Mesothelial cell of epicardium (in vitro differentiated cells): ENCODE measurements at places on chromosomes 4 and X. TPM values are rescaled to one million over a fixed set of nuclear protein-coding genes. Genes with fewer than 3 reads are reported as not detected.

DNA sequence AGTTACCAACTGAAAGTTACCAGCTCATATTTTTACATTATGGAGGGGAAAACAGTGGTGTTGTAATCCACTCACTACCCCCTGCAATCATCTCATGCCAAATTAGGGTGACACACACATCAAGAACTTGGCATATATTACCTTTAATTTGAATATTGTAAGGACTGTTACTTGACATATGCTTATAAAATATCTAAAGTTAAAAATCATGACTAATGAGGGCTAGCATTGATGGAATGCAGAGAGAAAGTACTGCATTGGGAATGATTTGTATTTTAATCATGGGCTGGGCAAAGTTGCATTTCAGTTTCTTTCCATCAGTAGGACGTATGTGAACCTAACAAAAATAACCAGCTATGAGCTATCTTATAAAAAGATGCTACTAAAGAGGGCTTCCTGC lies 517.5 kb upstream of the GRIA3 start:
- no peaks in the 10 kb centered on the region for H3K27me3 ChIP-seq
- DNase-seq = no peak
- H3K4me1 ChIP-seq = no peaks in the 10 kb centered on the region

GRCh38 chrX:111560801-111561200 lies 49.4 kb downstream of the SERTM2 start:
- DNase-seq = no peak
- H3K4me3 ChIP-seq = no peak overlapping the region
- H3K4me1 ChIP-seq = peaks cover 30% of the 10 kb centered on the region
- peak overlapping the region; percentile 45 for H3K27ac ChIP-seq
- no peaks in the 10 kb centered on the region for H3K27me3 ChIP-seq

GRCh38 chr4:183885205-183885720 lies 19.8 kb upstream of the STOX2 start:
- no peaks in the 10 kb centered on the region for H3K27me3 ChIP-seq
- H3K27ac ChIP-seq = no peak overlapping the region
- H3K4me1 ChIP-seq = peaks cover 32% of the 10 kb centered on the region
- DNase-seq = no peak
- H3K36me3 ChIP-seq = peaks cover 5% of the 10 kb centered on the region

DNA sequence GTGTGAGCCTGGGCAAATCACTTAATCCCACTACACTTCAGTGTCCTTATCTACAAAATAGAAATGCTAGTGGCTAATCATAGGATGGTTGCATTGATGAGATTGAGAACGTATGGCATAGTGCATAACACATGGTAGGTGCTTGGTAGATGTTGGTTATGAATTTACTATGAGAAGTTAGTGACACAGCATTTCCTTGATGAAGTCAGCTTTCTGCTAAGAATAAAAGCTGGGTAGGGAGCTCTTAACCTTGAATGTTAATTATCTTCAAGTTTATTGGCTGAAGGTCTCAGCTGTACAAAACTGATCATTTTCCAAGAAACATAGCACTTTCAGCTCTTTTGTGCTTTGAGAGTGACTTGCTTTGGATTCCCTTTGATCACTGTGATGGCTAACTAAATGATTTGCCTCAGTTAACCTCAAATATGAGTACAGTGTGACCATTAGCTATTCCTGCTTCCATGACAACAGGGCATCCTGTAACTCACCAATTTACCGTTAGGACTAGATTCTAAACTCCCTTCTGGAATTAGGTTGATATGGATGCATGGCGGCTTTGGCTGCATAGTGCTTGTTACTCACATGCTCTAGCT lies 17.8 kb downstream of the PDK3 start:
- peaks cover 10% of the 10 kb centered on the region for H3K36me3 ChIP-seq
- H3K4me3 ChIP-seq = no peak overlapping the region
- no peak for DNase-seq
- no peaks in the 10 kb centered on the region for H3K27me3 ChIP-seq
- H3K27ac ChIP-seq = no peak overlapping the region

- no peak overlapping the region for H3K4me3 ChIP-seq
- H3K27me3 ChIP-seq = no peaks in the 10 kb centered on the region
- no peaks in the 10 kb centered on the region for H3K4me1 ChIP-seq
- H3K27ac ChIP-seq = no peak overlapping the region
These were observed 635.6 kb downstream of the STPG2 start for GRCh38 chr4:97507587-97508245.

Gene CTAG1A
- total RNA-seq = not detected in 3 replicates
